ENCODE measurements at places on chromosomes 1 and 21.

DNA sequence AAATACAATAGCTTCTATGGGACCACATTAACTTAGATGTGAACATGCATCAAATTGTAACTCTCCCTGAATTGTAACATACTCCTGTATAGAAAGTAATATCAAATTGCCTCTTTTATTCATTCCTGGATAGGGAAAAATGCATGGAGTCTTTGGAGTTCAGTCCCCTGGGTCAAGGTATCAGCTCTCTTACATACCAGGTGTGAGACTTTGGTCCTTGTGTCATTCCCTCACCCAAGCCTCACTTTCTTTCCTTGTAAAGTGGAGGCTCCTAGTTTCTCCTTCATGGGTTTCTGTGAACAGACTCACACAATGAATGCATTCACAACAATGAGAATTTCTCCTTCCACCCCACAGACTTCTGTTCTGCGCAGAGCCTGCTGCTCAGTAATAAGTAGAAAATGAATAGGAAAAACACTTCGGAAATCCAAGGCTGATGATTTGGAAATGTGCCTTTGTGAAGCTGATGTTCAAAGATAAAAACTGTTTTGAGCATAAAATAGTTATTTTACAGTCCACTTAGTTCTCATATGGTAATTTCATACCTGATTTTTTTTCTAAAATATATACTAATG lies 185.3 kb downstream of the AK5 start:
- DNase-seq, result no peak

DNA sequence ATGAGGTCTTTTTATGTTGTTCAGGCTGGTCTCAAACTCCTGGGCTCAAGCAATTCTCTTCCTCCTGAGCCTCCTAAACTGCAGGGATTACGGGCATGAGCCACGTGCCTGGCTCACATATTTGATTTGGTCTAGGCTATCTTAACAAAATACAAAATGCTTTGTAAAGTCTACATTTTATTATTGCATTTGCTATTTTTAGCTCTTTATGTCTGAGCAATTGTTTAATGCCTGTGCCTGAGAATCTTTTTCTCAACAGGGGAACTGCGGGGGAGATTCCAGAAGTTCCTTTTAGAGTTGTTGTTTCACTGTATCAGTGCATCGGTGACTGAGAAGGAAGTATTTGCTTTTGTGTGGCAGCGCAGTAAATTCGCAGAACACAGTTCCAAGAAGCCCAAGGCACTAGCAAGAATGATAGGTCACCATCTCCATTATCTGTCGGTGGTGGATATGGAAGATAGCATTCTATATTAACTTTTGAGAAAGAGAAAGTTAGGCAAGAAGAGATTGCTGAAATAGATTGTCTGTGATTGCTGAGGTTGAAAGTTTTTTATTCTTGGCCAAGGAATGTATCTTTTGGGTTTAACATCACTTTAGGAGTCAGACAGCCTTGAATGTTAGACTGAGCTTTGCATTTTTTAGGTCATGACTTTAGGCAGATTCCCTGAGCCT lies 167.3 kb downstream of the PDE4B start:
- no peak for DNase-seq

DNA sequence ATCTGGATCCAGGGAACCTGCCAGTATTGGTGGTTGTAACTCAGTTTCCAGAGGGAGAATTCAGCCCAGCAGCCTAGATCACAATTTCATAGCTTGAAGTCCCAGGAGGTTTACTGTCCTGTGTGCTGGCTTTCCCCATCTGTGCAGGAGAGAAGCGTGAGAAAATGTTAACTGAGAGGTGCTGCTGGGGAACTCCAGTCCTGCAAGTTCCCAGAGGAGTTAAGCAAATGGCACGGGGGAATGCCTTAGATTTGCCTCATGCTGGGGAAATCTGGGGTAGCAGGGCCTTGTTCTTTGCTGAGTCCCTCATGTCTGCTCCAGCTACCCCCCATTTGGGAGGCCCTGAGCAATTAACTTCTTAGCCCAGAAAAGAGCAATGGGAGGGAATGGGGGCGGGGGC lies 25.1 kb upstream of the SLAMF6 start:
- DNase-seq, result no peak

DNA sequence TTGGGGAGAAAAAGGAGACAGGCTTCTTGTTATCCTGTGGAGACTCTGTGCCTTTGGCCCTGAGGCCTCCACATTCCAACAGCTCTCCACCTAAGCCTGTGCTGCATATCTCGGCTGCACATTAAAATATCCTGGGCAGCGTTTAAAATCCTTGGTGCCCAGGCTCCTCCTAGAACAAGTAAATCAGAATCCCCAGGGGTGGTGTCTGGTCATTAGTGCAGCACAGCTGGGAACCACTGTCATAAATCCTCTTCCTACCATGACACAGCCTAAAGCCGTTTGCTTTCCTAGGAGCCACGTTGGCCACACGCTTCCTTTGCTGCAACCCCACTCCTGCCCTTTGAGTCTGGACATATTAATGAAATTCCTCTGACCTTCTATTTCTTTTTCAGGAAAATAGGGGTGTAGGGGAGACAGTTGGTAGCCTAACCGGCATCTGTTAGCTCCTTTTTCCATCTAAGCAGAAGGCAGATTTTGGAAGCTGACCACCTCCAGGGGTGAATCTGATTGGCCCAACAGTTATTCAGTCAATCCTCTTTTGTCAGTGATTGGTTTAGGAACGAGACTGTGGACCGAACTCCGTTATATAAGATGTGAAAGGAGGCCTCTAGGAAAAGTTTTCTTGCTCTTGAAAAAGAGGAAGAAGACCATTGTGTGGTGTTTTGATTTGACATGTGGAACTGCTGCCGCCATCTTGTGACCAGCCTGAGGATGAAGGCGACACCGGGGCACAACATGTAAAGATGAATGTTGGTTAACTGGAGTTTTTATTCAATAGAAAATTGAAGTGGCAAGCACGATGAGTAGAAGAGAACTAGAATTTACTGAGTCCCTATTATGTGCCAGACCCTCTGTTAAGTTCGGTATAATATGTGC lies 41.9 kb downstream of the JUN start:
- DNase-seq, result no peak

DNA sequence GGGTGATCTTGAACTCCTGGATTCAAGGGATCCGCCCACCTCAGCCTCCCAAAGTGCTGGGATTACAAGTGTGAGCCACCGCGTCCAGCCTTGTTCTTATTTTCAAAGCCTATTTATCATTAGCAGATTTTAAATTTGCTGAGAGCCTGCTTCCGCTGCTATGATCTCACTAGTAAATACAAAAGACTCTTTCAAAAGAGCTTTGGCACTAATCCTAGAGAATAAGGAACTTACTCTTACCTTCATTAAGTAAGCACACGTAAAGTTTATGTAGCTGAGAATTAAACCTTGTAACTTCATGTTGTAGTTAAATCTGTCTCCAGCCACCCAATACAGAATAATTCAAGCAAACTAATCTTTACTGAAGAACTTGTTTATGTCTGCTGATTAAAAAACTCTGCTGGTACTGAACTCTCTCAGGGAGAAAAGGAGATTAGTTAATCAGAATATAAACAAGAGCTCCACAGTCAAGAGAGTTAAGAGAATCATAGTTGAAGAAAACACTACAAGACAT lies 72.3 kb downstream of the RUSC1 start:
- no peak for DNase-seq

DNA sequence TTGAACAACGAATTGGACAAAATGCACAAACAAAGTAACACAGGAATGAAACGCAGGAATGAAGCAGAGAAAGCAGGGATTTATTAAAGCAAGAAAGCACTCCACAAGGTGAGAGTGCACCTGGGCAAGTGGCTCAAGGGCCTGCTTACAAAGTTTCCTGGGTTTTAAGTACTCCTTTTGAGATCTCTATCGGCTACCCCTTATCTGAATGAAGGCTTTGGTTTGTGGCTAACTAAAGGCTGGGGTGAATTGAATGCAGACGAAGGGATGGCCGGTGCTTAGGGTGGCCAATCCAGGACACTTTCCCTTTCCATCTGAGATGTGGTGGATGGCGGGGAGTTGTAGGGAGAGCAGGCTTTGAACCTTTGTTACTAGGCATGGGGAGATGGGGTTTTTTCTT lies 151.4 kb upstream of the KIAA0040 start:
- DNase-seq, result no peak

DNA sequence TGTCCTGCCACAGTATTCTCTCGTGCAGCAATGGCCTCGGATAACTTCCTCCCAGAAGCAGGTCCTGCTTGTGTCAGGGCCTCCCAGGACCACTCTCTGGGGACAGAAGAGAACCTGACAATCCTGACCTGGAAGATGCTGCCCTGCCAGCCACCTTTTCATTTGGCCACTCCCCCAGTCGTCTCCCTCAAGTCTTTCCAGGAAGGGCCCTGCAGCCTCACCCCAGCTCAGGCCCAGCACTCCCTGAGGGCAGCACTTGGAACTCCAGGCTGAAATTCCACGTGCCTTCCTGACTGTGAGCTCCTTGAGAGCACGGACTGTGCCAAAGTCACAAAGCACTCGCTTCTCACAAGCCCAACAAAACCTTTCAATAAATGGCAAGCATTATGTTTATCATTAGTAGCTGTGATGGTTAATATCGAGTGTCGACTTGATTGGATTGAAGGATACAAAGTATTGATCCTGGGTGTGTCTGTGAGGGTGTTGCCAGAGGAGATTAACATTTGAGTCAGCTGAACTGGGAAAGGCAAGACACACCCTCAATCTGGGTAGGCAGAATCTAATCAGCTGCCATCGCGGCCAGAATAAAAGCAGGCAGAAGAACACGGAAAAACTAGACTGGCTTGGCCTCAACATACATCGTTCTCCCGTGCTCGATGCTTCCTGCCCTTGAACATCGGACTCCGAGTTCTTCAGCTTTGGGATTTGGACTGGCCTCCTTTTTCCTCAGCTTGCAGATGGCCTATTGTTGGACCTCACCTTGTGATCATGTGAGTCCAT lies 2.3 kb upstream of the CLEC20A start:
- no peak for DNase-seq

GRCh38 chr1:111927652-111928051 lies 61.8 kb downstream of the KCND3 start:
- DNase-seq, result no peak

- DNase-seq, result no peak
These were observed 83.4 kb downstream of the VPS26C start for GRCh38 chr21:37183749-37184148.

GRCh38 chr1:206606867-206607266 lies 5.4 kb downstream of the EIF2D start:
- DNase-seq, result no peak

GRCh38 chr1:163440090-163440489 lies 118.3 kb downstream of the NUF2 start:
- DNase-seq, result no peak

- no peak for DNase-seq
These were observed 45.5 kb upstream of the AIM2 start for GRCh38 chr1:159122005-159122621.

DNA sequence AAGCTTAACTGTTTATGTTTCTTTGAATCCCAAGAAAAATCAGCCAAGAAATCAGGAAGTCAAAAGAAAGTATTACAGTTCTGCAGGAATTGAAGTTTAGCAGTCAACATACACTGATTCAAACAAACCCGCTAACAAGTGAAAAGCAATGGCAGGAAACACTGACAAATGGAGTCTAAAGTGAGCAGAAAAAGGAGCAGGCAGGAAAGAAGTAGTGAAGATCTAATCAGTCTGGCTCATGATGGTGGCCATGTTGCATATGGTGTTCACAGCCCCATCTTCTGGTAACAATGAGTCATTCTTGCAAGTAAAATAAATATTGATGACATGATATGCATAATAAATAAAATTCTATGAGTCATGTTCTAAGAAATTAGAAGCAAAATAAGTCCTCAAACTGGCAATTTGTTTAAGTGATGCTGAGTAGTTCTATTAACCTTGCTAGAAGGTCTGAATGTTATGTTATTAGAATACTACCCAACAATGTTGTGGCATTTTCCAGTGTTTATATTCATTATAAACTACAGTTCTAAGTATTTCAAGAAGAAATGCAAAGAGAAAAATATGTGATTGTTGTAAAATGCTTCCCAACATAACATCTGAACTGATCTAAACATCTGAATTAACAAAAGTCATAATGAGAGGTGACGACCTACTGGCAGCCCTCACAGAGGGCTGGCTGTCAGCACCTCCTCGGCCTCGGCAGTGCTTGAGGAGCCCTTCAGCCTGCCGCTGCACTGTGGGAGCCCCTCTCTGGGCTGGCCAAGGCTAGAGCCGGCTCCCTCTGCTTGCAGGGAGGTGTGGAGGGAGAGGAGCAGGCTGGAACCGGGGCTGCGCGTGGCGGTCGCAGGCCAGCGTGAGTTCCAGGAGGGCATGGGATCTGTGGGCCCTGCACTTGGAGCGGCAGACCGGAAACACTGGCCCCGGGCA lies 5.7 kb upstream of the ACBD6 start:
- DNase-seq, result no peak

- DNase-seq, result no peak
These were observed 13.0 kb upstream of the ARHGAP29 start for GRCh38 chr1:94250341-94250740.

- no peak for DNase-seq
These were observed 24.4 kb upstream of the USP24 start for GRCh38 chr1:55239548-55239947.

- DNase-seq, result no peak
These were observed 132.6 kb upstream of the IRF2BP2 start for GRCh38 chr1:234742622-234743021.

DNA sequence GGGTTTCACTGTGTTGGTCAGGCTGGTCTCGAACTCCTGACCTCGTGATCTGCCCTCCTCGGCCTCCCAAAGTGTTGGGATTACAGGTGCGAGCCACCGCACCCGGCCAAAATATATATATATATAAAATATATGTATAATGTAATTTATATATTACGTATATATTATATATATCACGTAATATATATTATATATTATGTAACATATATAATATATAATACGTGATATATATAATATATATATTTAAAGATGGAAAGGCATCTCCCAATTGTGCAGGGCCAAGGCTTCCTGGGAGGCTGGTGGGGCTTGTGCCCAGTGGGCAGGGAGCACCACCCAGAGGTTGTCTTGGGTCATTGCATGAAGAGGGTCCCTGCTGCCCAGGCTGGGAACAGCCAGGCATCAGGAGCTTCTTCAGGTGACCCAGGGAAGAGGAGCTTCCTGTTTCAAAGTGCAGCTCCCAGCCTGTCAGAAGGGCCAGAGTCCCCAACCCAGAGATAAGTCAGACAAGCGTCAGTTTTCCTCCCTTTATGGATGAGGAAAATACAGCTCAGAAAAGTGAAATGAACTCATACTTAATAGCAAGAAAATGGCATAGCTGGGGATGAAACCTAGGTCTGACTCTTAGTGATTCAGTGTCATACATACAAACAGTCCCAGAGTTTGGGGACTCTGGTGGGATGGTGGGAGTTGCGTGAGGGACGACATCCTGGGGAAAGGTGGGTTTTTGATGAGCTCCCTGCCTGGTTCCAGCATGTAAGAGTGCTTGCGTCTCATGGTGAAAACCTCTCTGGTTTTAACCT lies 12.0 kb downstream of the UBE2Q1 start:
- DNase-seq, result no peak

DNA sequence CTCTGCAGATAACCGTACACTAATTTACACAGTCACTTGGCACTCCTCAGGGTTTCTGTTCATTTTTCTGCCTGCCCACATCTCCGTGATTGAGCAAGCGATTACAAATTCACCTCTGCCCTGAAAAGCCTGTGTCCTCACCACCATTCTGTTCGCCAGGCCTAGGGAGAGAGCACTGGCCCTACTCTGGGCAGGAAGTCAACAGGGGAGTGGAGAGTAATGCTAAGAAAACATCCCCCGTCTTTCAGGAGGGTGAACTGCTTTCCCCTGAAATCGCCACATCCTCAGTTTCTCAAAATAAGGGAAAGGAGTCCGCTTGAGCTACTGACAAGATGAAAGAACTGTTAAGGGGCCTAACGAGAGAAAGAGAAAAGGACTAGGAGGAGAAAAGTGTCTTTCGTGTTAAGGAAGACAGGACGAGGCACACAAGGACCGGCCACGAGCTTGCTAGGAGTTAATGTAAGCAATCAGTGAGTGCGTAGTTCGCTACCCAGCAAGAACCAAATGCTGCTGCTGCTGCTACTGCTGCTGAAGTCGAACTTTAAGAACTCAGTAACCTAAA lies 632 bp downstream of the PEX19 start:
- DNase-seq, result no peak

Measured in stimulated activated CD8-positive, alpha-beta memory T cell treated with anti-CD3 and anti-CD28 coated beads, Interleukin-4, amount 100 ng/mL, for 4 hours (primary cell).